ENCODE measurements at places on chromosomes 5 and 9. TPM values are rescaled to one million over a fixed set of nuclear protein-coding genes. Genes with fewer than 3 reads are reported as not detected.

- H3K36me3 ChIP-seq = no peaks in the 10 kb centered on the region
- no peaks in the 10 kb centered on the region for H3K27me3 ChIP-seq
- no peak overlapping the region for H3K27ac ChIP-seq
- no peaks in the 10 kb centered on the region for H3K4me1 ChIP-seq
- no peak for DNase-seq
- H3K4me3 ChIP-seq = no peak overlapping the region
Measured at GRCh38 chr5:15558240-15558639, 58.3 kb downstream of the FBXL7 start.

TMEM252 gene
- not detected for total RNA-seq

GRCh38 chr5:44167540-44167939 is 221.7 kb downstream of the FGF10 start:
- DNase-seq = no peak
- no peak overlapping the region for H3K4me3 ChIP-seq
- H3K27ac ChIP-seq = no peak overlapping the region
- H3K36me3 ChIP-seq = no peaks in the 10 kb centered on the region

CLTB gene
- 122 TPM for total RNA-seq

DNA sequence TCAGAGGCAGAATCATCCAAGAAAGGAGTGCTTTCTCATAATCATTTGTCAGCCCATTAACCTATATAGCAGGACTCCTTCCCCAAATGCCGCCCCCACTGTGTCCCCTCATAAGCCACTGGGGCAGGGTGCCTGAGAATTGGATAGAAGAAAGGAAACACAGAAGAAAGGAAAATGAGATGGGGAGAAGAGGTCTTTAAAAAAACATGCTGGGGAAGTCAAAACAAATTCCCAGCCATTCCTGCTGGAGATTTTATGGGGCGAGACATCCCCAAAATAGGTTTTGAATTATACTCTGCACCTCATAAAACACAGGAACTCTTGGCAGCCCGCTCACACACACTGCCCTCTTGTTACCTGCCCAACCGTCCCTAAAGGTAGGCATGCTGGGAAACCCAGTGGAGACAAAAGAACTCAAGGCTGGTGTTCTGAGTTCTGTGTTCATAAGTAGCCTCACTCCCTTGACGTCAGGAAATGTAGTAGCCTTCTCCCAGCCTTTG is 19.7 kb downstream of the ASTN2 start:
- H3K27me3 ChIP-seq = no peaks in the 10 kb centered on the region
- H3K4me3 ChIP-seq = no peak overlapping the region

CCDC187 gene
- not detected for total RNA-seq

GRCh38 chr5:175261037-175261436 is 182.9 kb downstream of the DRD1 start:
- no peaks in the 10 kb centered on the region for H3K36me3 ChIP-seq
- peak; percentile 12 for DNase-seq
- no peaks in the 10 kb centered on the region for H3K27me3 ChIP-seq
- no peak overlapping the region for H3K4me3 ChIP-seq
- no peaks in the 10 kb centered on the region for H3K4me1 ChIP-seq
